ENCODE measurements at places on chromosomes 13 and 19.

DNA sequence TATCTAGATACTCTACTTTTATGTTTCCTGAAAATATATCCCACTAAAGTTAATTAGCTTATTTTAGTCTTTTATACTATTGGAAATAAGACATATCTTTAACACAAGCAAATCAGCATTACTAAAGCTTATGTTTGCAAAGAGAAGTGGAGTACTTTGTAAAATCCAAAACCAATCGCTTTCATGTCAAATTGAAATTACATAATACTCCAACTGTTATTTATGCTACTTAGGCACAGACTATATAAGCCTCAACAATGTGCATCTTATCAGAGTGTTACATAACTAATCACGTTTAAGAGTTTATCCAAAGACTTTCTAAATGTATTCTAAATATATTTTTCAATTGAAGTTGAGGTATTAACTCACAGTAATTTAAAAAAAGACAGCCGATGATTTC, 200.0 kb downstream of the PCDH20 start:
- DNase-seq: no peak

DNA sequence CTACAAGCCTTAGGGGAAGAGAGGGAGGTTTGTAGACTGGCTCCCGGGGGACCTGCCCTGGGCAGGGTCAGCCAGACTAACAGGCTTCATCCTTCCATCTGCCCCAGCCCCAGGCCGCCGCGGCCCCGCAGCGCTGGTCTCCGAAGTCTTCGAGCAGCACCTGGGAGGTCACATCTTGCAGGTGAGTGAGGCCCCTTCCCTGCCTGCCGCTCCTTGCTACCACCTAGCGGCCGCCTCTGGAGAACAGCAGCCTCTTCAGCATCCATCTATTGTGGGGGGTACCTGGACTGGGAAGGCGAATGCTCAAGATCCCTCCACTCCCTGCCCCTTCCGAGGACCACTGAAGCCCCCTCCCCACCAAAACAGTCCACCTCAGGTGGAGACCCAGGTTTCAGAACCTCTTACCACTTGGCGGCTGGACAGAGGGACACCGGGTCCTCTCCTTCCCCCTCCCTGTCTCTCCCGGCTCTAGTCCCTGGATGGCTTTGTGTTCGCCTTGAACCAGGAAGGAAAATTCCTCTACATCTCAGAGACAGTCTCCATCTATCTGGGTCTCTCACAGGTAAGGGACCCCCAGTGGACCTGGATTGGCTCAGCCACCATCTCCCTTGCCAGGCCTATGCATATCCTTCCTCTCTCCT, 12.7 kb downstream of the NPAS1 start:
- DNase-seq: peak; percentile 32

DNA sequence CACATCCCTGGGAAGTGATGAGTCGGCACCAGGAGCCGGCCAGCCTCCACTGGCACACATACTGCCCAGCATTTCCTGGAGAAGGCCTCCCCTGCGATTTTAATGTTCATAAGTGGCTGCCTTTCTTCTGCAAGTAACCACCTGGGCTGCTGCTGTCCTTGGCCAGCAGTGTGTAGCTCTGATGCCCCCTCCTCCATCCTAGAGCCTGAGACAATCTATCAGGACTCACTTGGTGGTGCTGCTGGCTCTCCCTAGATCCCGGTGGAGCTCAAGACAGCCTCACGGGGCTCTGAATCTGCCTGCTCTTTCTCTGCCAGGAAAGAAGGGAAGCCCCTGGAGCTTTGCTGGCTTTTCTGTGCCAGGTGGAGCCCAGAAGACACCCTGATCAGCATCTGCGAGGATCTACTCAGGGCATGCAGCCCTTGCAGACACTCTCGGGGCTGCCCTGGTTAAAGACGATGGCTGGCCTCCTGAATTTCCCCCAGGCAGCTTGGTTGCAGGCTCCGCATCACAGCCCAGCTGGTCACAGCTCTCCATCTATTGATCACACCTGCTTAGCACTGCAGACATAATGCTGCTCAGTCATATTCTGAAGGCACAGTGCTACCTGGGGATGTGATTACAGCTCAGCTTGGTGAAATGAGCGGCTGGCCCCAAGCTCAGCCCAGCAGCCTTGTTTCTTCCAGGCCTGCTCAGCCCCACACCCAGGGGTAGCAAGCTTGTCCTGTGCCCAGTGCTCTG, 122.3 kb downstream of the ZDHHC20 start:
- no peak for DNase-seq

DNA sequence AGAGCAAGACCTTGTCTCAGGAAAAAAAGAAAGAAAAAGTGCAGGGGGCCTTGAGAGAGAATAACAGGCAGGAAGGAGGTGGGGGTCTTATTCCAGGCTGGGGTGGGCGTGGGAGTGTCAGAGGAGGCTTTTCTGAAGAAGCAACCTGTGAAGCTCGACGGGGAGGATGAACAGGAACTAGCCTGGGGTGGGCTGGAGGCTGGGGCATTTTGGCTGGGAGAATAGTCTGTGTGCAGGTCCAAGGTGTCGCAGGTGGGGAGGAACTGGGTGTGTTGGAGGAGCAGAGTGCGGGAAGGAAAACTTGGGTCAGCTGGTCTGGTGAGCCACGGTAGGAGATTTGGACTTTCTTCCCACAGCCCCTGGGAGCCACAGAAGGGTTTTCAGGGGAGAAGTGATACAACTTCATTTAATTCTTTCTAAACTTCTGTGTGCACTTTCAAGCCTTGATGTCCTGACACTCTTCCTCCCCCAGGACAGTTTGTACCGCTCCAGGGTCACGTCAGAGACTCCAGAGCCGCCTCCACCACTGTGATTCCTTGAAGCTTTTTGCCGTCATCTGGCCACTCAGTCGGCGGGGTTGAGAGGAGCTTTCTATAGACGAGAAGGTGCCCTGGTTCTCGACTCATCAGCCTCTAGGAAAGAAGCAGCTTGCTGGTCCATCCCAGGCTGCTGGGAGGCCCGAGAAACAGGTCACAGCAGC, 138.7 kb downstream of the SIPA1L3 start:
- DNase-seq: no peak

DNA sequence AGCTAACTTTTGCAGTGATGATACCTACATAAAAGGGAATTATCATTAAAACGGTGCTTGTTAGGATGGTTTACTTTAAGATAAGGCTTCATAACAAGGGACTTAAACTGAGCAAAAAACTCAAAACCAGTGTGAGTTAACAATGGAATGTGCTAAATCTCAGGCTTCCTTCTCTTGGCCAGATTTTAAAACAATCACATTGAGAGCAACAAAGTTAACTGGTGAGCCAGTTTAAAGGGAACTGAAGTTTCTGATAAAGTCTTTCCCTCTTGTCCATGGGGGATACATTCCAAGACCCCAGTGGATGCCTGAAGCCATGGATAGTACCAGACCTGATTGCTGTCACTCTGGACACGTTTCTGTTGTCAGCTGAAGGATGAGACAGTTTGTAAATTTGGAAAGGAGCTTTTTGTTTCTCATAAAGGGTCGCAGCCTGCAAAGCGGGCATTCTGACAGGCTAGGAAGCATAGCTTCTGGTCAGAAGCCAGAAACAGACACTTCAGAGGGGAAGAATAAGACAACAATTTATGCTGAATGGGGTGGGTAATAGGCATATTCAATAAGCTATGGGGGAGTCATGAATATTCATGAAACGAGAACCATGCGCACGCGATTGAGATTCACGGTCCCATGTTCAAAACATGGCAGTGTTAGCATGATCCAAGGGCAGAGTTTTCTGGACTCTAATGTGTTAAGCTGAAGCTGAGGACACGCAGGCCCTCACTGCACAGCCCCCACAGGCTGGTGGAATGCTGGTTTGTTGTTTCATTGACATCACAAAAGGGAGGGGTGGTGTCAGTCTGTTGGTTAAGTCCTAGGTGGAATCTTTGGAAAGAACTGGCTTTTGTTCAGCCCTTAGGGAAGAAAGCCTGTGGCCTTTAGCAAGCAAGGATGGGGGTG, 150.6 kb upstream of the RNF113B start:
- DNase-seq: no peak

DNA sequence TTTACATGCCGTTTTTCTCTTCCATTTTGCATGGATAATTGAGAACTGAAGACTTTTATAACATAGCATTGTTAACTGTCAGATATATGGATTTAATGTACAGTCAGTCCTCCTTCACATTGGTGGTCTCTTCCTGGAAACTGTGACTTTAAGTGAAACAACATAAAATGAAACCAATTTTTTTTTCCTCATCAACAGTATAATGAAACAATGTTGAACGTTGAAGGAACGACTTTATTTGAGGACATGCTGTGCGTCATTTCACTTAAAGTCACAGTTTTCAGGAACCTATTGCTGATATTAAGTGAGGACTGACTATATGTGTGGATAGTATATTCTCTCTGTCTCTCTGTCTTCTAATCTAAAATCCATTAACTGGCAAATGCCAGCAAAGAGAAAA, 54.8 kb downstream of the COG3 start:
- DNase-seq: no peak

GRCh38 chr19:28594737-28595136, 618.2 kb downstream of the UQCRFS1 start:
- DNase-seq: no peak

DNA sequence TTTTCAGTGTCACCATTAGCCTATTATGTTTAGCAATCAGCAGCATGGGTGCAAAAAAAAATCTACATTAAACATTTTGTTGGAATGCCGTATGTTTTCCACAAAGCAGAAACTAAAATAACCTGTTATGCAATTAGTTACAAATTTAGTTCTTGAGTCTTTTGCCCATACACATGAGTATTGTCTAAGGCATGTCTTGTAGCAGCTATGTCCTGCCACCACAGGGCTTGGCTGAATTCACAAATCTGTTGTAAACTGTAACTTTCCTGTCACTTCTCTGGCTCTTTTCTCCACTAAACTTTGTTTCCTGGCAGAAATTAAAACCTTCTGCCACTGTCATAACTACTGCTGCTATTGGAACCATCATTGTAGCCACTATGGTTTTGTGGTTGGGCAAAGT, 277.9 kb upstream of the SPRY2 start:
- DNase-seq: no peak

DNA sequence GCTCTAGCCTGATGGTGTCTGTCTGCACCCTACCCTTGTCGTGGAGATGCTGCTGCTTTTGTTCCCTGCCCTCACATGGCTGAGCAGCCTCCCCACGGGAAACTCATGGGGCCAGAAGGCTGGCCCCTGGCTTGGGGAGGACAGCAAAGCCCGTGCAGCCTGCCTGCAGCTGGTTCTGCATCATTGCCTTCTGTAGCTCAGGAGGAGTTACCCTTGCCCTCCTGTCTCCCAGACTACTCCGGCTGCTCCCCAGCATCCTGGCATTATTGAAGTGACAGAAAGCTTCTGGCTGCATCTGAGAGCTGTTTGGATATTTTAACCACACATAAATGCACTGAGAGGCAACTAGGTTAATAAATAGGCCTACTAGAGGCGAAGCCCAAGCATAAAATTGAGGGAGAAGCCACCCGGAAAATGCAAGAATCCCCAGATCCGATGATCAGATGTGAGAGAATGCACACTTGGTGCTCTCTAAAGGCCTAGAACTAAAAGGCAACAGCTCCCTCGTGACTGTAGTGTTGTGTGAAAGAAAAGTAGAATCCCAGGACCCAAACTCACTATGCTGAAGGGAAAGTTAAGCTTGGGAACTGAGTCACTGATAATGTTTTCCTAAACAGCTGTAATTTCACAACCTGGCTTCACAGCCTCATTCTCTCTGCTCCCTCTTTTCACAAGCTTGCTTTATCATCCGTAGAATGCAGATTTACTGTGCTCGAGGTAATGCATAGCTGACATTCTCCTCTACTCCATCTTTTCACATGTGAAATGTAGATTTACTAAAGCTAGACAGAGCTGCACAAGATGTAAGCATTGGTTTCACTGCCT, 110.8 kb downstream of the TNFRSF19 start:
- no peak for DNase-seq
